Activated gamma-delta T cell treated with Interleukin-2 at 50 U/mL for 16 hours (primary cell): ENCODE measurements at places on chromosomes 16 and 17.

- DNase-seq = no peak
Measured at GRCh38 chr16:82027629-82028064, 7.4 kb upstream of the HSD17B2 start.

DNA sequence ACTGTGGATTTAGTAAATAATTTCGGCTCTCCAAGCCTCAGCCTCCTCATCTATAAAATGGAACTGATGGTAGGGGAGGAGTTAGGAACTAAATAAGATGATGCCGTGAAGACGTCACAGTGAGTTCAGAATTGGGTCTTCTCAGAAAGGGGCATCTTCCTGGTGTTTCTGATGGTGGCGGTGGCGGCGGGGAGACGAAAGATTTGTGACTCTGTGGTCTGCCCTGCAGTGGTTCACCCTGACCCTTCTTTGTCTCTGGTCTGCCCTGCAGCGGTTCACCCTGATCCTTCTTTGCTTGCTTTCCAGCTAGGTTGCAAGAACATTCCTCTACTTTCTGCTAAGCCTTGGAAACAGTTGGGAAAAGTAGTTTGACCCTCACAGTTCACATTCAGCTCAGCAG, 34.3 kb downstream of the WFDC1 start:
- no peak for DNase-seq

DNA sequence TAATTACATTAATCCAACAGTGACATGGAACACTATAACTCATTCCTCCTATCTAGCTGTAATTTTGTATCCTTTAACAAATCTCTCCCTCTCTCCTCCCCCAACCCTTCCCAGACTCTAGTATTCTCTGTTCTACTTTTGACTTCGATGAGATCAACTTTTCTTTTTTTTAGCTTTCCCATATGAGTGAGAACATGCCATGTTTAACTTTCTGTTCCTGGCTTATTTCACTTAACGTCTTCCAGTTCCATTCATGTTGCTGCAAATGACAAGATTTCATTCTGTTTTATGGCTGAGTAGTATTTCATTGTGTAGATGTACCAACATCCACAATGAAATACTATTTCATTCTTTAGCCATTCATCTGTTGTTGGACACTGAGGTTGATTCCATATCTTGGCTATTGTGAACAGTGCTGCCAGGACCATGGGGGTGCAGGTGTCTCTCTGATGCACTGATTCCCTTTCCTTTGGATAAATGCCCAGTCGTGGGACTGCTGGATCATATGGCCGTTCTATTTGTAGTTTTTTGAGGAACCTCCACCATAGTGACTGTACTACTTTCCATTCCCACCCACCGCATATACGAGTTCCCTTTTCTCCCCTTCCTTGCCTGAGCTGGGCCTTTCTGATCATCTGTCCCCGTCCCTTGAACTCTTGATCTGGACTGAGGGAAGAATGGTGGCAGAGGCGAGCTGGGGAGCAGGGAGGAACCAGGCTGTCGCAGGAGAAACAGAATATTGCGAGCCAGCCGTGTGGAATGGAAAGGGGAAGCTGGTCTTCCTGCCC, 7.7 kb upstream of the CEP295NL start:
- no peak for DNase-seq

GRCh38 chr17:30521766-30522165, 44.6 kb downstream of the GOSR1 start:
- DNase-seq = no peak

DNA sequence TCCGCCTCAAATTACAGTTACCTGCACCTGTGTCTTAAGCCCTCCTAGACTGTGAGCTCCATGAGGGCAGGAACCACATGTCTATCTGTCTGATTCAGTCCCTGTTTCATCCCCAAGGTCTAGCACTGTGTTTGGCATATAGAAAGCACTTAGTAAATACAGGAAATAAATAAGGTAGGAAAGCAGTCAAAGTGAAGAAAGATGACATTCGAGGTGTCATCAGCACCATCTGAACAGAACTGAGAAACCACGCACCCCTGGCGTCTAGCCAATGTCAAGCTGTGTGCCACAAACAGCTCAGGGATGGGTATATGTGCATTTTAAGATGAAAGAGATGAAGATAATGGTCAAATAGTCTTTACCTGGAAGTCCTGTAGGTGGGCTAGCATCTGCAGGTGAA, 79.6 kb upstream of the ATP2A3 start:
- DNase-seq = peak; percentile 81

GRCh38 chr17:17853811-17854447, 17.1 kb upstream of the SREBF1 start:
- no peak for DNase-seq

DNA sequence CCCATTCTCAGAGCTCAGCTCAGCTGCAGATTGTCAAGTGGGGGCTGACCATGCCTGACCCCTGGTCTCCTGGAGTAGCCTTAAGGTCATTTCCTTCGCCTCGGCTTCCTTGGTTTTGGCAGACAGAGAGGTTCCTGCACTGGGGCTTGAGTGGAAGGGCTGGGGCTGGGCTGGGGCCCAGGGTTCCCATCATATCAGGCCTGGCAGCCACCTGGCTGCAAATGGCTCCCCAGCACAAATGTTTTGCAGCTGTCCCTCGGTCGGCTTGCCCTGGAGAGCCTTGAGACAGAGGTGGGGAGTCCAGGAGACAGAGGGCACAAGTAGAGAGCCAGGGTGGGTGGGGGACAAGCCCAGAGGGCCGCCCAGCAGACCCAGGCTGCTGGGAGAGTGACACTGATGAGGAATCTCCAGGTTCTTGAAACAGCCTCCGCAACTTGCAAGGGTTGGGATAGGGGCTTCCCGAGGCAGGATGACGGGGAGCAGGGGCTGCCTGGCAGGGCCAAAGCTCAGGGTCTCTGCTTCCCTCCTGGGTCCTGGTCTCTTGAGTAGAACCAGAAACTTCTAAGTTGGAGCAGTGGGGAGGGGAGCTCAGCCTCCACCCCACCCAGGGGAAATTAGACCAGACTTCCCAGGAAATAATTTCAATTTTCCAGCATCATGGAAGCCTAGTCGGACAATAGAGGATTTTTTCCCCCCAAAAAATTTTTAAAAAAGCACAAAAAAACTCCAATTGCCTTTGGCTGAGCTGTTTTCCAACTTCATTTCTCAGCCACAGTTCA, 19.3 kb downstream of the IGFBP4 start:
- DNase-seq = no peak

DNA sequence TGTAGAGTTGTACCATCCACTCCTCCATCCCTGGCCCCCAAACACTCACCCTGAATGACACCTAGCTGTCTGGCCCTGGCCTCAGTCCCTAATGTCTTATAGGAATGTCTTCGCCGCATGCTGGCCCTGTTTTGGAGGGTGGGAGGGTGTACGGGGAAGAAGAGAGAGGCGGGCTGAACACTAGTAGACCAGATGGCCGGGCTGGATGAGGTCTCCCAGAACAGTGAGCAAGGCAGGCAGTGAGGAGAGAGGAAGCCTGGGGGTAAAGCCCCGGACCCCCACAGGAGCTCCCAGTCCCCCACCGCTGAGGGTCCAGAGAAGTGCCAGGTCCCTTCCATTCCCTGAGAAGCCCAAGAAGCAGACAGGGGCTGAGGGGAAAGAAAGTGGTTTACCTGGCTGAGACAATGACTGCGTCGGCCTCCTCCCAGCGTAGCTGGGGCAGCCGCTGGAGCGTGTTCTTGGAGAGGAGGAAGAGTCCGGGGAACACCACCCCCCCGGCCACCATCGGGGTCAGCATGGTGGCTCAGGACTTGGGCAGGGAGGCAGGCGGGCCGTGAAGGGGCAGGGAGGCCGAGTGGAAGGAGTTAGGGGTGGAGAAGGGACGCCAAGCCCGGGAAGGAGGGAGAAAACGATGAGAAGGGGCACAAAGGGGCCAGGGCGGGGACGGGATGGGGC, 923 bp downstream of the TLCD3B start:
- no peak for DNase-seq

DNA sequence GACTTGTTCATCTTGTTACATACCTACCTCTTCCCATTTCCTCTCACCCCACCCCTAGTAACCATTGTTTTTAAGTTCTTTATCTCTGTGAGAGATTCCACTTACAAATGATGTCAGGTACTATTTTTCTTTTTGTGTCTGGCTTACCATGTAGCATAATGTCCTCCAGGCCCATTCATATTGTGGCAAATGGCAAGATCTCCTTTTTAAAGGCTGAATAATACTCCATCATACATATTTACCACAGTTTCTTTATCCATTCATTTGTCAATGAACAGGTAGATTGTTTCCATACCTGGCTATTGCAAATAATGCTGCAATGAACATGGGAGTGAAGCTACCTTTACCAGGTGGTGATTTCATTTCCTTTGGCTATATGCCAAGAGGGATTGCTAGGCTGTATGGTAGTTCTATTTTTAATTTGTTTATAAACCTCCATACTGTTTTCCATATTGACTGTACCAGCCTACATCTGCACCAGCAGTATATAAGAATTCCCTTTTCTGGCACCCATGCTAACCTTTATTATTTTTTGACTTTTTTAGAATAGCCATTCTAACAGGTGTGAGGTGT, 53.9 kb downstream of the NSRP1 start:
- DNase-seq = no peak

GRCh38 chr17:15663691-15664090, 20.4 kb downstream of the TRIM16 start:
- no peak for DNase-seq

DNA sequence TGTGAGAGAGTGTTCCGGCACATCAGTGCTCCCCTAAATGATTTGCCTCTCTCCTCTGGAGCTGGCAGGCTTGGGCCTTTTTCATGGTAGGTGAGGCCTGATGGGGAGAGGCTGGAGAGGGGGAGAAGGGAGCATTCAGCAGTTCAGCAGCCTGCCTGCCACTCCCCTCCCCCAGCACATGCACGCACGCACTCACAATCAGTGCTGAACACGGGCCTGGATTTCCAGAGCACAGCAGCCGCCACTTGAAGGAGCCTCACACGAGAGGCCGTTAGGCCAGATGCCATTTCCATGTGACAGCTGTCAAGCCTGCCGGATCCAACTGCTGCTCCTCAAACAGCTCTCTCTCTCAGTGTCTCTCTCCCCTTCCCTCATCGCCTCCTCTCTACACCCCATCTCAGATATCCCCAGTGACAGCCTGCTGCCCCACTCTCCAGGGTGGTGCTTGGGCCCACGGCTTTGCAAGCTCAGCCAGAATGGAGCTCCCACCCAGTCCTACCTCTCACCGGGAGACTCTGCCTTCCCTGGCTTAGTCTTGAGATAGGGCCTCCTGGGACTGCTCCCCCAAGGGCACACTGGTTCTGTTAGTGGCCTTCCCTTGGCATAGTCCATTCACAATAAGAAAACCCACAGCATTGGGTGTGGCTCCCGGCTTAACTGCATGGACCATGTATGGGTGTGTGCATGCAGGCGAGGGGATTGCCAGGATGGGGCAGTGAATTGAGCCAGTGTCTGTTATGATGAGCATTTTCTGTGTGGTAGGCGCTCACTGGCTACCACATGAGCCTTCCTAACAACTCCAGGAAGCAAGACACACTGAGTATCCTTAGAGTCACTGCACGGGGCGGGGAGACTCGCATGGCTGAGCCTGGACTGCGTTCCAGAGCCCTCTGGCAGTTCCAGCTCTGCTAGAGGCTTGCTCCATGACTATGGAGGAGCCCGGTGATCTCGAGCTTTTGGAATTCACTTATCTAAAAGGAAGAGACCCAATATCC, 226.2 kb downstream of the CCDC182 start:
- no peak for DNase-seq

DNA sequence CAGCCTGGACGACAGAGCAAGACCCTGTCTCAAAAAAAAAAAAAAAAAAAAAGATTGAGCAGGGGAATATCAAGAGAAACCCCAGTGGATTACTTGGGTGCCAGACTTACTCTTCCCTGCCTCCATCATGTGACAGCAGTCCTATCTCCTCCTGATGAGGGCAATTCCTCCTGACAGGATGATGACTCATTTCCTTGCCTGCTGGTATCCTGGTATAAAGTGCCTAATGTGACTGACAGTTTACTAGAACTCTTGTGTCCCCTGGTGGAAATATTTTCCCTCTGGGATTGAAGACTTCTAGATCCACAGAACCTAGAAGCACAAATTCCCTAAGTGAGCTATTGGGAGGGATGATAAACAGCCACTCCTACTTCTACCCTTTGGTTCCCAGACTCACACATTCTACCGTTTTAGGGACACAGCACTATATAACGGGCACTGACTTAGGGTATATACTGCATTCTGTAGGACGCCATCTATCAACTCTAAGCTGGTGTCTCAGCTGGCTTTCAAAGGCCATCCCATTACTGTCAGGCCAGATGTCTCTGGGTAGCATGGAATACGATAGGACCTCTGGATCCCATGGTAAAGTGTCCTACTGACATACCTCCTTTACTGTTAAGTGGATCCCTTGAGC, 114.6 kb upstream of the MED13 start:
- DNase-seq = no peak

DNA sequence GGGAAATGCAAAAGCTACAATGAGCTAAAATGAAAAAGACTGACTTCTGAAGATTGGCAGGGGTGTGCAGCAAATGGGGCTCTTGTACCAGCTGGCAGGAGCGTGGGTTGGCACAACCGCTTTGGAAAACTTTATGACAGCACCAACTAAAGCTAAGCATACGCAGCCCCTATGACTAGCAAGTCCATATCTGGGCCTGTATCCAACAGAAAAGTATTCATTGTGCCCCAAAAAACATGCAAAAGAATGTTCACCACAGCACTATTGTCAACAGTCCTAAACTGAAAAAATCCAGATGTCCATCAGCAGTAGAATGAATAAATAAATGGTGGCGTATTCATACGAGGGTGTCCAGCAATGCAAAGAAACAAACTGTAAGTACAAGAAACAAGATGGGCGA, 22.6 kb upstream of the ITGA3 start:
- no peak for DNase-seq

DNA sequence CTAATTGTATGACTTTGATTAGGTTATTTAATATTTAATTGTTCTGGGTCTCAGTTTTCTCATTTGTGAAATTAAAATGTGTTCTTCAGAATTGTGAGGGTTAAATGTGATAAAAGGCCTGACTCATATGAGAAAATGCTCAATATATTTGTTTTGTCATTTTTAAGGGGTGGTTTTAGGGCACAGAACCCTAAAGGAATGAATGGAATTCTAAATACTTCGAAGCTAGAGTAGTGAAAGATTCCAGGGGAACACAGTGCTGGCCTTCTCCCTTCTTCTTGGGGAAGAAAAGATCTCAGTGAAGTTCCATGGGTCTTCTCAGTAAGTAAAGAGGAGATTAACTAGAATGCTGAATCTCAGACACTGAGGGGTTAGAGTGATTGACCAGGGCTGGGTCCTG, 3.9 kb upstream of the SMPD3 start:
- no peak for DNase-seq

DNA sequence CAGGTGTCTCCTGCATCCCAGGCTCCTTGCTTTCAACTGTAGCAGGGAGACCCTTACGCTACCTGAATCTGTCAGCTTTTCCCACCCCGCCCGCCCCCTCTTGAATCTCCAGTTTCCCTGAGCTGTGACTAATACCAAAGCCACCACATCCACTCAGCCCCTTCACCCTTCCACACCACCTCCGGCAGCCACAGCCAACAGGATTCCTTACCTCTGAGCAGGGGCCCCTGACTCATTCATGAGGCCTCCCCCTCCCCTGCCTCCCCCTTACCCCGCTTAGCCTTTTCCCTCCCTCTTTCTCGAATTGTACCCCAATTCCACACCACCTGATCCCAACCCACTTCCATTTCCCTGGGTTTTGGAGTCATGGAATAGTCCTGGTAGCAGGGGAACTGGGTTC, 2.3 kb downstream of the STX1B start:
- DNase-seq = no peak

GRCh38 chr17:10843811-10844210, 5.9 kb upstream of the PIRT start:
- DNase-seq = no peak
